Neural crest cell (in vitro differentiated cells): ENCODE measurements at places on chromosomes 7 and 10.

DNA sequence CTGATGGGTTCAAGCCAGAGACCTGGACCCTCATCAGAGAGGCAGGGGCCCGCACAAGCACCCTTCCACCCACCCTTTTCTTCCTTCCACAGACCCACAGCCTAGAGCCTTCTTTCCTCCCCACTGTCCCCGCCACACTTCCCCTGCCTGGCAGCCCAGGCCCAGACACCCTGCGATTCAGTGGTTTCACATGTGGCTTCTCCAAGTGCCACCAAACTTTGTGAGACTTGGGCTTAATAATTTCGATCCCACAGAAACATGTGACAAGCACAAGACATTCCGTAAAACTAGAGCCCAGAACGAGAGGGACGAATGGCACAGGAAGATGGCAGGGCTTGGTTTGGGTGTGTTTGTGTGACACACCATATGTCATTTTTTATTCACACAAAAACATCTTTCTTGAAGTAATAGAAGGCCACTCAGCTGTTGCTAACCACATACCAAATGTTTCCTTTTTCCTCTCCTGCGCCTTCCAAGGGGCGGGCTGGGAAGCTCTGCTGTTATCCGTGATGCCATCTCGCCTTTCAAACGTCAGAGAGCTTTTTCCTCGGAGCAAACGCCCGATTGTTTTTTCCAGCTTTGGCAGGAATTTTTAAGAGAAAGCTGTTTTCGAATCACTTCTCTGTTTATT lies 162.9 kb downstream of the GRK5 start:
- DNase-seq: no peak

- no peak for DNase-seq
Observed at GRCh38 chr10:13296476-13296875, 3.4 kb downstream of the PHYH start.

DNA sequence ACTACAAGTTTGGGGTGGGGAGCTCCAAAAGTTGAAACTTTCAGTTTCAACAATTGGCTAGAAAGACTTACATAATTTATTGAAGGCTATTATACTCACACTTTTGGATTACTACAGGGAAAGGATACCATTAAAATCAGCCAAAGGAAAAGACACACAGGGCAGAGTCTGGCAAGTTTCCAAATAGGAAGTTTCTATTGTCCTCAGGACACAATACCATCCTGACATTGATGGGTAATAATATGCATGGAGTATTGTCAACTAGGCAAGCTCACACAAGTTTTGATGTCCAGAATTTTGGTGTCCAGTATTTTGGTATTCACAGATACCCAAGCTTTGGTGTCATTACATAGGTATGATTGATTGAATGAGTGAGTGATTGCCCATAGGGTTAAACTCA lies 872.6 kb upstream of the SORCS1 start:
- DNase-seq: no peak

DNA sequence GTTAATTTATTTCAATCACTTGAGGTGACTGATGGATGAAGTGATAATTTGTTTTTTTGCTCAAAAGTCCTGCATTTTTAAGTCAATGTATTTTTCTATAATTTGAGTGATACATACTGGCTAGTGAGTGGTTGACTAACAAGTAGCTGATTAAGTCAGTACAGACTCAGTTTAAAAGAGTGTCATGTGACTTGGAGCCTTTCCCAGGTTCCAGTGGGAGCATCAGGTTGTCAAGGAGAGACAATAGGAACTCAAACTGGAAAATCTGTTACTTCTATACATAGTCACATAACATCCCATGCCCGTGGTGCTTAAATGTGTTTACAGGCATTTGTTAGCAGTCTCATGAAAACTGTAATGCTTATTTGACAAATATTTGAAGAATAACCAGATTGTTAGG lies 154.7 kb downstream of the ANK3 start:
- DNase-seq: no peak

GRCh38 chr7:120740348-120740747 lies 117.6 kb downstream of the TSPAN12 start:
- DNase-seq: no peak

GRCh38 chr10:104578671-104579070 lies 62.4 kb upstream of the SORCS3 start:
- no peak for DNase-seq

- no peak for DNase-seq
Observed at GRCh38 chr10:32161586-32161985, 105.4 kb upstream of the KIF5B start.

- DNase-seq: no peak
Observed at GRCh38 chr10:42769673-42770072, 12.9 kb upstream of the BMS1 start.

GRCh38 chr7:142612237-142612881 lies 136.9 kb upstream of the PRSS1 start:
- no peak for DNase-seq

GRCh38 chr10:114615600-114616007 lies 42.5 kb downstream of the ABLIM1 start:
- DNase-seq: no peak

- DNase-seq: no peak
Observed at GRCh38 chr10:33238643-33239042, 95.8 kb downstream of the NRP1 start.

DNA sequence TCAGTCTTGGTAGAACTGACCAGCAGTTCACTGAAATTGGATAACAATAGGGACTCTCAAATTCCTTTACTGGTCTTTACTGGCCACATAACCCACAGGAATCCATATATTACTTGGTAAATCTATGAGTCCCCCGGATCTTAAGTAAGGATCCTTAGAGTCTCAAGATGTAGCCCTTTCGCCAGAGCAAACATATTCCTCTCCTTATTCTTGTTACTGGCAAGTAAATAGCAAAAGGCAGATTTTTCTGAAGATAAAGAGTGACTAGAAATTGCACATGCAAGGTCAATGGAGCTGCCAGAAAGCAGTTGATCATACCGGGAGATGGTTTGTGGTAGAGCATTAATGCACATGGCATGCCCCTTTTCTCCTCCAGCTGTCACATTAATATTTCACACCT lies 283.0 kb downstream of the HDAC9 start:
- no peak for DNase-seq

DNA sequence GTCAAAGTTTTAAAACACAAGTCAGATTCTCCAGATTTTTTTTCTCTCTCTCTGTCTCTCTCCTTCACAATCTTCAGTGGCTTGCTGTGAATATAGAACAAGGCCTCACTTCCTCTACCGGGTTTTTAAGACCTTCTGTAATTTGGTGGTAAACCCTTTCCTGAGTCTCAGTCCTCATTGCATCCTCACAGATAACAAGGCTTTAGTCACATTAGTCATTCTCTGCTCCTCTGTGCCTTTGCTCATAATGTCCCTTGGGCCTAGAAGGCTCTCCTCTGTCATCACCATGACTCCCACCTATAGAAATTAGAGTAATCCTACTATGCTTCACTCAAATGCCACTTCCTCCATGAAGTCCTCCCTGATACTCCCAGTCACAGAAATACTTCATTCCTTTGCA lies 172.7 kb upstream of the HPS1 start:
- DNase-seq: no peak

- DNase-seq: no peak
Observed at GRCh38 chr7:101953248-101953819, 135.9 kb downstream of the CUX1 start.

- no peak for DNase-seq
Observed at GRCh38 chr7:21054427-21055112, 267.9 kb upstream of the SP8 start.

DNA sequence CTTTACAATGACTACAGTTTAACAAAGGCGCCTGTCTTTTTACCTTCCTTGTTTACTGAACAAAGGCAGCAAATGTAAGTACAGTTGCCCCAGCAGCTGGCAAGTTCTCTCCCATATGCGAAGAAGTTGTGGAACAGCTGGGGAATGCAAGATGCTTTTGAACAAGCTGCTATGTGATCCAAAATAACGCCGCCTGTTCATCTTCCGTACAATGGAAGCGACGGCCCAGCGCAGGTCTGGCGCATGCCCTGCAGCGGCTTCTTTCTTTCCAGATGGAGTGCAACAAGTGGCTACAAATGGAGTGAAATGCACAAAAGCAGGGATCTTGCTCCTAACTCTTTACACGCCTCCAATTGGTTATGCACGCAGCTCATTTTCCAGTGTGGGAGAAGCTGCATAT lies 97.0 kb upstream of the SVIL start:
- peak; percentile 31 for DNase-seq

DNA sequence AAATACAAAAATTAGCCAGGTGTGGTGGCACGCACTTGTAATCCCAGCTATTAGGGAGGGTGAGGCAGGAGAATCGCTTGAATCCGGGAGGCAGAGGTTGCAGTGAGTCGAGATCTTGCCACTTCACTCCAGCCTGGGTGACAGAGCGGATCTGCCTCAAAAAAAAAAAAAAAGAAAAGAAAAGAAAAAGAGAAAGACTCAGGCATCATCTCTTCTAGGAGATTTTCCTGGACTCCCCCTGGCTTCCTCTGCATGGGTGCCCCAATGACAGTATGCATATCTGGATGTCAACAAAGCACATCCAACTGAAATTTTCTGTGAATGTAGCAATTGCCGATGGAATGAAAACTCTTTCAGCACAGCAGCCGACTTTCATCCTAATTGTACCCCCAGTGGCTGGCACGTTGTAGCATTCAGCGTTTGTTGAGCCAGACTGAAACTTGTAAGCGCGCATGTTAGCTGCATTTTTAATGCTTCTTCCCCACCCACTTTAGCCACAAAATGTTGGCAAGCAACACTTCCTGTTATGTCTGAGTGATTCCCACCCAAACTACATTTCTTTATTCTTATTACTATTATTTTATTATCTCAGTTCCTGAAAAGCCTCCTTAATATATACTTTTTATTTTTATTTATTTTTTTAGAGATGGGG lies 70.2 kb downstream of the PRTFDC1 start:
- no peak for DNase-seq

GRCh38 chr10:82463614-82464013 lies 588.6 kb downstream of the NRG3 start:
- no peak for DNase-seq

GRCh38 chr10:22649390-22649841 lies 65.0 kb downstream of the PIP4K2A start:
- DNase-seq: no peak

GRCh38 chr10:97974526-97975525 lies 55.6 kb downstream of the CRTAC1 start:
- DNase-seq: peak; percentile 22

- no peak for DNase-seq
Observed at GRCh38 chr10:30980951-30981616, 50.6 kb downstream of the ZNF438 start.

DNA sequence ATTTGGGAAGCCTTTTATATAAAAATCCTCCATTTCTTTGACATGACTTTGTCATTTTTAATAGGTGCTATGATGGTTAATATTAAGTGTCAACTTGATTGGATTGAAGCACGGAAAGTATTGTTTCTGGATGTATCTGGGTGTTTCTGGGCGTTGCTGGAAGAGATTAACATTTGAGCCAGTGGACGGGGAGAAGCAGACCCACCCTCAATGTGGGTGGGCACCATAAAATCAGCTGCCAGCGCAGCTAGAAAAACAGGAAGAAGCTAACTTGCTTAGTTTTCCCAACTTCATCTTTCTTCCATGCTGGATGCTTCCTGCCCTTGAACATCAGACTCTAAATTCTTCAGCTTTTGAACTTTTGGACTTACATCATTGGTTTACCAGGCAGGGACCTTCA lies 1003.0 kb downstream of the SORCS3 start:
- DNase-seq: no peak

DNA sequence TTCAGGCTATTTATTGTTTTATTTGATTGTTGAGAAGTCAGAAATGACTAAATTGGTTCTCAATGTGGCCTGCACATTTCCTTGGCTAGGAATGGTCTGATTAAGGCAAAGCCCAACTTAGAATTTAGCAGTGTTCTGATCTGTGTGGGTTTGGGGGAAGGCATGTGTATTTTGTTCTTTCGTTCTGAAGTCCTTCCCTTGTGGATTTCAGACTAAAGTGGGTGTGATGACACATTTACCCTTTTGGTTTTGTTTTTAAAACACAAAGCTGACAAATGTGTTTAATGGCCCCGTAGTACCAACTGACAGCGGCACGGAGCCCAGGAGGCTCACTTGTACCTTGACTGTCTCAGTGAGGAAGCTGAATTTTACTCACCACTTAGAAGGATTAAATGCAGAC lies 452.3 kb upstream of the GALNT17 start:
- DNase-seq: no peak

DNA sequence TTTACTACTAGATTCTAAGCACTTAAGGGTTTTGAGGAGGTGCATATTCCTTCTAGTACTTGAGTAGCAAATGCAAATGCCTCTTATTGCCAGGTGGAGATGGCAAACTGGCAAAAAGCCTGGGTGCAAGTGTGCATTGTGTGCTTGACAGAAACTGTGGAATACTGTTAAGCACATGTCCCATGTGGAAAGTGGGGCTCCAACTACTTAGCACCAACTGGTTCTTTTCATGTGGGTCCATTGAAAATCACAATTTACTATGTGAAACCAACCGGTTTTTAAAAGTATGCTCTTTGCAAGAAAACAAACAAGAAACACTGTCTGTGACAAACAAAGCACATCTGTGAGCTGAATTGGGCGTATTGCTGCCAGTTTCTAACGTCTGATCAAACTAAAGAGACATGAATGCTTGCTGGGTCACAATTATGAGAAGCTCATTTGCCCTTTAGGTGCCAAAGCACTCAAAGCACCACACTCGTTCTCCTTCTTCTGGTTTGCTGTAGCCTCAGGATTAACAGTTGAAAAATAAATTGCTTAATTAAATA lies 197.4 kb downstream of the SEMA3E start:
- DNase-seq: no peak

DNA sequence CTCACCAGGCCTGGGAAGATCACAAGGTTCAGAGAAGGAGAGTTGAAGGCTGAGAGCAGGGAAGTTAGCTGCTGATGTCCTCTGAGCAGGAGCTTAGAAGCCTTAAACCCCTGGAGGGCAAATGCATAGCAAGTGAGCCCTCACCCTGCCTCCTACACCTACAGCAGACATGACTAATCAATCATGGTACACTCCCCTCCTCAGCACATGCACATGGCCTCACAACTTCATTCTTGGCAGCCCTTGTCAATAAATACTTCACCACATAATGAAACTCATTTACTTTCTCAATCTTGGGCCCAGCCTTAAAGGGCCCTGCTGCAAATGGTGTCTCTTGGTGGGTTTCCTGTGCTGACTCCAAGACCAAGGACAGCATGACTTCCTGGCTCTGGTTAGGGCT lies 12.9 kb downstream of the MMRN2 start:
- no peak for DNase-seq

DNA sequence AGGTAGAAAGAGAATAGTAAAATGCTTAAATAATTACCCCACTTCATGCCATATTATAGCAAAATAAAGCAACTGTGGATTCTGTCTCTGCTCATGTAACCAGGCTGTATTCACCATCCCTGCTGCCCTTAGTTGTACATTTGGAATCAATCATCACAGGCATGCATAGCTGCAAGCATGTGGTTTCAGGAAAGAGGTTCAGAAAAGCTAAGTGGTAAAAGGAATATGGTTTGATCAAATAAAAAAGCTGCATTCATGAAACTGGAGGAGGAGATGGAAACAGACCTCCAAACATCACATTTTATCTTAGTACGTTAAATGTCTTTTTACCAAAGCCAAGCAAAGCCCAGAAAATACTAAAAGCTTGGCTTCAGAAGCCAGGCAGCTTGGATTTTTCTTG lies 81.3 kb downstream of the ADAM22 start:
- DNase-seq: no peak

GRCh38 chr10:60798031-60798430 lies 19.8 kb downstream of the CDK1 start:
- DNase-seq: no peak

GRCh38 chr7:31074120-31074383 lies 21.9 kb downstream of the ADCYAP1R1 start:
- no peak for DNase-seq
